ENCODE measurements at places on chromosomes 7 and 10. TPM values are rescaled to one million over a fixed set of nuclear protein-coding genes. Genes with fewer than 3 reads are reported as not detected.

The CRPPA gene
- 9.6 TPM for total RNA-seq

The OPALIN gene
- total RNA-seq, result not detected

The FRMD4A gene
- 103 TPM for total RNA-seq

The TRDMT1 gene
- 47.8 TPM for total RNA-seq

The STEAP1B gene
- 1.6 TPM for total RNA-seq

The SFRP4 gene
- total RNA-seq, result 116 TPM

The FZD1 gene
- 24.0 TPM for total RNA-seq

The ASB13 gene
- 30.4 TPM for total RNA-seq

The ADAMTS14 gene
- total RNA-seq, result 5.2 TPM

The AKR1C8 gene
- total RNA-seq, result 0.27 TPM

The OR2A42 gene
- total RNA-seq, result 0.16 TPM

The SH2D4B gene
- total RNA-seq, result not detected

The SLC13A1 gene
- not detected for total RNA-seq

The ASZ1 gene
- not detected for total RNA-seq

The CHAT gene
- total RNA-seq, result 1.8 TPM

The OR2A5 gene
- not detected for total RNA-seq

The ACBD7 gene
- total RNA-seq, result 9.8 TPM

The C7orf25 gene
- 13.9 TPM for total RNA-seq

The FZD8 gene
- total RNA-seq, result 20.7 TPM

The HOGA1 gene
- 1.6 TPM for total RNA-seq

The LRRC18 gene
- total RNA-seq, result not detected

The H2BK1 gene
- total RNA-seq, result not detected

The GSDME gene
- 24.6 TPM for total RNA-seq

The NPFFR1 gene
- 9.1 TPM for total RNA-seq

The MYOZ1 gene
- total RNA-seq, result 18.0 TPM

The CDHR3 gene
- total RNA-seq, result 4.8 TPM

The PHKG1 gene
- total RNA-seq, result 4.7 TPM

The SEM1 gene
- total RNA-seq, result 23.1 TPM

The POLL gene
- 21.9 TPM for total RNA-seq

The FOXI2 gene
- total RNA-seq, result not detected

The GPER1 gene
- 4.1 TPM for total RNA-seq

The ENO4 gene
- 1.4 TPM for total RNA-seq

The LSM5 gene
- 28.9 TPM for total RNA-seq

The MYO1G gene
- 1.0 TPM for total RNA-seq

The ASB10 gene
- 0.44 TPM for total RNA-seq

The SFTPD gene
- total RNA-seq, result 1.1 TPM

The CREB5 gene
- 40.2 TPM for total RNA-seq
